ENCODE measurements at places on chromosomes 5 and 9.
A peak's percentile ranks its signal among the peaks of the same experiment; 100 is the strongest.

- no peak for DNase-seq
These were observed 159.8 kb downstream of the PAX5 start for GRCh38 chr9:36874261-36874660.

GRCh38 chr5:65722575-65723403, 784 bp downstream of the NLN start:
- DNase-seq: no peak

DNA sequence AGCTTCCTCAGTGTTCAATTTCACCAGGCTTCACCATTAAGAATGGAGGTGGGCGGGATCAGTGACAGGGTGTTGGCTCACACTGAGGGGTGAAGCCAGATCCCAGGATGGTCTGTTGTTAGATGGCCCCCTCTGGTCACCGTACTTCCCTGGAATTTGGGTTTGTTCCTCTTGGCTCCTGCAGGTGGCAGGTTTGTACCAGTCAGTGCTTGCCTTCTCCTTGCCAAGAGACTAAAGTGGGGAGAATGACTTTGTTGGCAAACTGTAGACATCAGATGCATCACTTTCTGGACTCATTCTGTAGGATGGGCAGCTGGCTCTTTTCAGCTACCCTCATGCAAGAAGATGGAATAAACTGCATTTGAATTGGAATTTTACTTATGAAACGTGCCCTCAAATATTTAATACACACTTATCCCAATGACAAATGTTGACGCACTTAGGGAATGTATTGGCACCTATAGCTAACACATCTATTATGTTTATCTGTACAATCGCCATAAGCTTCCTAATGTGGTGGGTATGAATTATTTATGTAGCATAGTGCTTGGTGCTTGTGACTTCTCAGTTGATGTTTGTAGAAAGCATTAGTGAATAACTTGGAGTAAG, 31.4 kb upstream of the ANKRD55 start:
- DNase-seq: peak; percentile 11

DNA sequence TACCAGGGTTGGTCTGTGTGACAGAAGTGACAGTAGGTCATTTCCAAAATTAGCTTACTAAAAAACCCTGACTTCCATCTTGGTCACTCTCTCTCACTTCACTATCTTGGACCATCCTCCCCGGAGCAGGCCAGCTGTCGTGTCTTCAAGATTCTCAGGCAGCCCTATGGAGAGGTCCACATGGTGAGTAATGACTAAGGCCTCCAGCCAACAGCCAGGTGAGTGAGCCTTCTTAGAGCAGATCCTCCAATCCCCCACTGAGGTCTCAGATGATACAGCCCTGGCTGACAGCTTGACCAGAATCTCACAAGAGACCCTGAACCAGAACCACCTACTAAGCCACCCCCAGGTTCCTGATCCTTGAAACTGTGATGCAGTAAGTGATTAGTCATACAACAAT, 92.0 kb downstream of the DCP2 start:
- DNase-seq: no peak

- no peak for DNase-seq
These were observed 32.3 kb downstream of the KLHL3 start for GRCh38 chr5:137703565-137703964.

DNA sequence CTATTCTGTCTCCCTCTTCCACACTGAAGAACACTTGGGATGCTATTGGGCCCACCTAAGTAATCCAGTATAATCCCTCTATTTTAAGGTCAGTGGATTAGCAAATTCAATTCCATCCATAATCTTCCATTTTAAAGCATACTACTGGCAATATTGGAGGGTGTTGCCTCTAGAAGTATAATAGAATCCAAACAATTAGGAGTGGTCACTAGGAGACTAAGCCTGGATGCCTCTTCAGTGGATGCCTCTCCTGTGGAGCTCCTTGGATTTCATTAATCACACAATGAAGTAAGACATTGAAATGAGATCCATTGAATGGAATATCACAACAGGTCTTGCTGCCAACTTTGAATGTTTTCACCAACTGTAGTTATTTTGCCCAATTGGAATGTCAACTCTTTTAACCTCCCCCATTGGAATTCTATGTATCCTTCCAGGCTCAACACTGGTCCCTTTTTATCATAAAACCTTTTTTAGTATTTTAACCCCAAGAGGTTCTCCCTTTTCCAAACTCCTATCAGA, 311.6 kb downstream of the PLK2 start:
- no peak for DNase-seq

DNA sequence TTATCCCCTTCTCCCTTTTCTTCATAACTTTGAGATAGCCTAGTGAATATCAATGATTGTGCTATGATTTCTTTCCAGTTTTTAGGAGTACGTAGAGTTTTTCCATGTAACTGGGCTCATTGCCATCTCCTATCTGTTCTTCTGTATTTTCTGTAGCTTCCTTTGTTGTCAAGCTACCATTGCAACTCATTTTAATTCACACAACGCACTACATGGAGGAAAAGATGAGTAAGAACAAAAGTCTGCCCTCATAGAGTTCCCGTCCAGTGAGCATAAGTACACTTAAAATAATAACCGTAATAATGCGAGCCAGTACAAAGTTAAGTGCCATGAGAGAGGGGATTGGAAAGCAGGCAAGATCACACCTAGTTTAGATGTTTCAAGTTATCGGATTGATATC, 177.7 kb downstream of the PAM start:
- no peak for DNase-seq

GRCh38 chr9:136587145-136587943, 41.5 kb upstream of the NOTCH1 start:
- DNase-seq: no peak

DNA sequence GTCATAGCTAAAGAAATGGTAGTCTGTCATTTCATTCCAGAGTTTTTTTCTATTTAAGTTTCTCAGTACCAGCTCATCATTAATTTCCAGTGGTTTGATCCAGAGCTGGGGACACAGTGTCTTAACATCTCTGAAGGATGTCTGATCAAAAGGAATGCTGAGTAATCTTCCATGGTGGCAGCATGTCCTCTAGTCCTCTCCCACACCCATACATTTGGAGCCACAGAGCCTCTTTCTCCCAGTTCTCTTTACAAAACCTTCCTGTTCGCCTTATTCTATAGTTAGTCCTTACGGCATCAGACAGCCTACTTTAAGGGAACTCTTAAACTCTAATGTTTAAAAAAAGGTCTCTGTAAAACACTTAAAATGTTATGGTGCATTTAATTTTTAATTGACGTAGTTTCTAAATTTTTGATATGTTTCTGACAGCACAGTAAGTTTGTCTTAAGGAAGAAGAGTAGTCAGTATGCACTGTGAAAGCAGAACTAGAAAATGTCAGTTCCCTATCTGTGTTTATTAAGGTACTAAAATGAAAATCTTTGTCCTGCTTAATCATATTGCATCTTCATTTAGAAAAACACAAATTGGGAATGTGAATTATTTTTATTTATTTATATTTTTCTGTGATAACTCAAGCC, 96.8 kb downstream of the INIP start:
- no peak for DNase-seq

DNA sequence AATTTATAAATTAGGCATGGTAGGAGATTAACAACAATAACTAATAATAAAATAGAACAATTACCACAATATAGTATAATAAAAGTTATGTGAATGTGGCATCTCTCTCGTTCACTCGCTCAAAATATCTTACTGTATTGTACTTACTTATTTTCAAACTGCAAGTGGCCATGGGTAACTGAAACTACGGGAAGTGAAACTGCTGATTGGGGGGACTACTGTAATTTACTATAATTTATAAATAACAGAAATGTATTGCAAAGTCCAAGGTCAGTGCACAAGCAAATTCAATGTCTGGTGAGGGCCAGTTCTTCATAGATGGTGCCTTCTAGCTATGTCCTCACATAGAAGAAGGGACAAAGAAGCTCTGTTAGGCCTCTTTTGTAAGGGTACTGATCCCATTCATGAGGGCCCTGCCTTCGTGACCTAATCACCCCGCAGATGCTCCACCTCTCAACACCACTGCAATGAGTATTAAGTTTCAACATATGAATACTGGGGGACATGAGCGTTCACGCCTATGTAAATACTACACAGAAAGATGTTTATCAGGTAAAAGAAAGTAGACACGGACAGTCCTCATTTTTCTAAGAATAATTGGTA, 39.0 kb downstream of the KCNIP1 start:
- DNase-seq: no peak

DNA sequence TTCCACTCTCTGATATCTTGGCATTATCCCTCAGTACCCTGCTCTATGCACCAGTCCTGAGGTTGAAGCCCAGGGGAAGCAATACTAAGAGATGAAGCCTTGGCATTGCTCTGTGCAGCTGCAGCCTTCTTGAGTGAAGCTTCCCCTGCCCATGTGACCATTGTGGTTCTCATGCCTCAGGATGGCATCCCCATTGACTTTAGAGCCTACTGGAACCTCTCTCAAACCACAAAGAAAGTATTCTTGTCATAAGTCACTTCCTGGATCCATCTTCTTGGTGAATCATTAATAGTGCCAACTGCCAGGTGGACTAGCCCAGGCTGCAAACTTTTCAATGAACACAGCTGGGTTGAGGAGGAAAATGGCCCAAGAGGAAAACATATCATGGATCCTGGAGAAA, 283.9 kb upstream of the RFX3 start:
- no peak for DNase-seq

DNA sequence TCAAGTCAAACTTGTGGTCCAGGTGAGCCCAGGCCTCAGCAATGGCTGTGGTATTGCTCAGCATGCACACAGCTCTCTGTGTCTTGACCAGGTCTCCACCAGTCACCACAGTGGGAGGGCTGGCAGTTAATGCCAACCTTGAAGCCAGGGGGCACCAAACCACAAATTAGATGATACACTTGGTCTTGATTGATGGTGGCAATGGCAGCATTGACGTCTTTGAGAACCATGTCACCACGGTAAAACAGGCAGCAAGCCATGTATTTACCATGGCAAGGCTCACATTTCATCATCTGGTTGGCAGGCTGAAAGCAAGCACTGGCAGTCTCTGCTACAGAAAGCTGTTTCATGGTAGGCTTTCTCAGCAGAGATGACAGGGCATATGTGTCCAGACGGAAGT, 40.0 kb downstream of the NIM1K start:
- DNase-seq: no peak

Data from effector memory CD4-positive, alpha-beta T cell (primary cell).